ENCODE measurements at places on chromosomes 13 and 19.

- DNase-seq = peak; percentile 87
These were observed 186.2 kb downstream of the EFNB2 start for GRCh38 chr13:106349080-106349931.

DNA sequence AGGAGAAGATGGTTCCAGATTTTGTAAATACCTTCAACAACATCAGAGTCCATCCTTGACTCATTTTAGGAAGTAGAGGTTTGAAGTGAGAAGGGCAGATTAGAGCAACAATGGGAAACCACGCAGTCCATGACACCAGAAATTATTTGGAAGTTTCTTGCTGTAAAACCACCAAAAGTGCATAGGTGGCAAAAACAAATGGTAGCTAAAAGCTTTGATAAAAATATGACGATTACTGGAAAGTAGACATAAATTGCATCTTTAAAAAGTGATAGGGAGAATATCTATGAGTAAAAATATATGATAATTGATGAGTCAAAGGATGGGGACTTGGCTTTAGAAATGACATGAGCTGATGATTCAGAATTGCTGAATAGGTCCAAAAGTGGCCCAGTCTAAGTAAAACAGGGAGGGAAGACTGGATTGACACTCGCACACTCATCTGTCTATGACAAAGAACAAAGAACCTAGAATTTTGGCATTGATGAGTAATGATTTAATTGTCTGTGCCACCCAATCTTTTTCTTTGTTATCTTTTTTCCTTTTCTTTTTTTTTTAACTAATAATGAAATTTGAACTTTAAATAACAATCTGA lies 472.2 kb downstream of the MYO16 start:
- DNase-seq = no peak

- DNase-seq = no peak
These were observed 263.5 kb downstream of the FOXO1 start for GRCh38 chr13:40402931-40403431.

GRCh38 chr19:49272204-49272603 lies 52.8 kb downstream of the SLC6A16 start:
- no peak for DNase-seq

- no peak for DNase-seq
These were observed 113.5 kb downstream of the MYO16 start for GRCh38 chr13:108742701-108743451.

GRCh38 chr19:53424968-53425597 lies 6.7 kb upstream of the ZNF761 start:
- no peak for DNase-seq

GRCh38 chr19:40216777-40217026 lies 1.5 kb downstream of the TTC9B start:
- no peak for DNase-seq

DNA sequence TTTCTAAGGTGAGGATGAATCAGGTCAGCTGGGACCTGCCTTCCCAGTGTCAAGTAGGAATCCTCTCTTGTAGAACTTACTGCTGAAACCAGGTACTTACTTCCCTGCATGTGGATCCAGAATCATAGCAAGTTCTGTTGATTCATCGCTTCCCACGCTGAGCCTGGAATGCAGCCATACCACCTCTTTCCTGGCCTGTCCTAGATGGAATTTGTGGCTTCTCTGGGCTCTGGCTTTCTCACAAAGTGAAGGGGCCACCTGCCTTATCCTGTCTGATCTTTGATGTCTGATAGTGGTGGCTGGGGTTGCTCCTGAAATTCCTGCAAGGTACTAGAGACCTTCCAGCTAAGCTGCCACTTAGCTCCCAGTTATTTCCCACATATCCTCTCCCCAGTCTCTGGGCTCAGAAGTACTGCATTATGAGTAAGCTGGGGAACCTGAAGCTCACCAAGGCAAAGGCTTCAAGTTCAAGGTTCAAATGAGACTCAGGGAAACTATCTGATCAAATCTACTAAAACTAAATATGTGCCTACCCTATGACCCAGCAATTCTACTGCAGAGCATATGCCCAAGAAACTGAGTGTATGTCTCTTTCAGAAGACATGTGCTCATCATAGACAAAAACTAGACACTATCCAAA lies 103.5 kb downstream of the SUCLA2 start:
- no peak for DNase-seq

- DNase-seq = no peak
These were observed 58.7 kb upstream of the ALOX5AP start for GRCh38 chr13:30676672-30677071.

GRCh38 chr19:34366738-34367623 lies 2.0 kb downstream of the GPI start:
- no peak for DNase-seq

DNA sequence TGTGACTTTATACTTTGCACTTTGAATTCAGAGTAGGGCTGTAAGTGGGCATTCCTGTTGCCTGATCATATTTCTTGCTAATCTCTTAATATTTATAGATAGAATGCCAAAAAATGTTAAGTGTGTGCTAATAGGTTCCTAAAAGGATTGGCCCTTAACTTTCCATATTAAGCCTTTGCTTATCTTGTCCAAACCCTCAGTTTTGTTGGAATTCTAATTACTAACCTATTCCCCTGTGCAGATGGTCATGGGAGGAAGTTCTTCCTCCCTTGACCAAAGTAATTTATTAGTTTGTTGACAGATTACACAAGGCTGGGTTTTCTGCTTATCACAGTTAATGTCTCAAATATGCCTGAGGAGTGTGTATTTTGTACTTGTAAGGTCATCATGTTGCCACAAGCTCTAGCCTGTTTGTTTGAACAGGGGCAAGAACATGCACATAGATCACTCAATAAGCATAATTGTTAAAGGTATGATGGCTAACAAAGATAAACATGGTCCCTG lies 541.1 kb upstream of the SPRY2 start:
- peak; percentile 77 for DNase-seq

DNA sequence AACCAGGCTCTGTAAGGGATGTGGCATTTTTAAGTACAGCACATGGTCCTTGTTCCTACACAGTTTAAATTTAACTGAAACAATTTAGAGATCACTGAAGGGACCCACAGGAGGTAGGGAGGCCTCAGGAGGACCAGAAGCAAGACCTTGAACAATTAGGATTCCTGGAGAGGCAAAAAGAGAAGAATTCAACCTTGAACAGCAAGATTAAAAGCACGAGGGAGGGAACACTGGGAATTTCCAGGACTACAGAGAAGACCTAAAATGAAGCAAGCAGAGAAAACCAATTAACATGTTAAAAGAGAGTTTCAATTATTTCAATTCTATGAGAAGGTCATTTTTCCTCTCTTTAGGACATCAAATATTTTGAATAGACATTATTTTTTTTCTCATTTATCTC lies 160.3 kb downstream of the KCTD12 start:
- DNase-seq = no peak

DNA sequence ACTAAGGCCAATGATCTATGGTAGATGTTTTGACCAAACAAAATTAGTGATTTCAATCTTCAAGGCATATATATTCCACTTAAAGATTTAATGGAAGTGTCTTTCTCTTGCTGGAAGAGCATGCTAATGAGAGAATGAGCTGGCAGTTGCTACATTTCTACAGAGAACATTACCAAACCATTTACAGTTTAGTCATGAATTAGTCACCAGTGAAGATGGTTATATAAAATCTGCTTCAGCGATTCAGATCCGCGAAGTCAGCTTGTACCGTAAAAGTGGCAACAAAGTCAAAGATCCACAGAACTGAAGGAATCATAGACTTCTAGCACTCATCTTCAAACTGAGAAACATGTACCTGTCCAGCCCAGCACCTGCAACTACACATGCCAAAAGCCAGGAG lies 156.3 kb downstream of the SLITRK5 start:
- no peak for DNase-seq

DNA sequence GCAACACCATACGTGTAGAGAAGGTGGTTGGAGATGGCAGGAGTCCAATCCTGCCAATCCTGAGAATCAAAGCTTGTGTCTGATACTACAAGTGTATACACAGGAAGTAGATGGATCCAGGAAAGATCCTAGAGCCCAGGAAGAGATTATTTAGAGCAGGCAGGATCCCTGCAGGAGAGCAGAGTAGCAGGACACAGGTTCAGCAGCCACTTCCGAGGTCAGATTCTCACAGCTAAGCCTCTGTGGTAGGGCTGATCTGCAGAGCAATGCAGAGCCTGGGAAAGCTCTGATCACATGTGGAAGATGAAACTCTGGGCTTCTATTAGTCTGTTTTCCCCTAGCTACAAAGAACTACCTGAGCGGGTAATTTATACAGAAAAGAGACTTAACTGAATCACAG lies 28.5 kb upstream of the ZNF331 start:
- no peak for DNase-seq

DNA sequence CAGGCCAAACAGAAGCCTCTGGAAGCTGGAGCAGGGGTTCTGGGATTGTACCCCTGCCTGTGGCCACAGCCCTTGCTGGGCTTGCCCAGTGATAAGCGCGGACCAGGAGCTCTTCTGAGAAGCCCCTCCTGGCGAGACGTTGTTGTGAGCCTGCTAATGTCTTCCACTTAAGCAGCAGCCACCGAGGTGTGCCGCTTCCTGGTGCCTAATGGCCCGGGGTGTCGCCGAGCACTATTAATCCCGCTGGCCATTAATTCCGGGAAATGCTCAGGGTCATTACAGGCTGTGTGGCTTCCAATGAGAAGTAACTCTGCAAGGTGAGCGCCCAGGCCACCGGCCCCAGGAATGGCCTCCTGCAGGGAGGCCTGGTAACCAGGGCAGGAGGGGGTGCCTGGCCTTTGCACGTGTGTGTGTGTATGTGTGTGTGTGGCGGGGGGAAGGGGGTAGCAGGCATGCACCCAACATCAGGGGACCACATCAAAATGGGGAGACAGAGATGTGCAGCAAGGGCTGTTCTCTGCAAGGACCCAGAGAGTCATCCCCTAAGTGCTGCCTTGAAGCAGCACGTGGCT lies 175.0 kb downstream of the URI1 start:
- DNase-seq = no peak

GRCh38 chr19:15971224-15971780 lies 22.5 kb downstream of the OR10H4 start:
- no peak for DNase-seq

- no peak for DNase-seq
These were observed 1440.3 kb downstream of the PCDH9 start for GRCh38 chr13:65789815-65790214.

DNA sequence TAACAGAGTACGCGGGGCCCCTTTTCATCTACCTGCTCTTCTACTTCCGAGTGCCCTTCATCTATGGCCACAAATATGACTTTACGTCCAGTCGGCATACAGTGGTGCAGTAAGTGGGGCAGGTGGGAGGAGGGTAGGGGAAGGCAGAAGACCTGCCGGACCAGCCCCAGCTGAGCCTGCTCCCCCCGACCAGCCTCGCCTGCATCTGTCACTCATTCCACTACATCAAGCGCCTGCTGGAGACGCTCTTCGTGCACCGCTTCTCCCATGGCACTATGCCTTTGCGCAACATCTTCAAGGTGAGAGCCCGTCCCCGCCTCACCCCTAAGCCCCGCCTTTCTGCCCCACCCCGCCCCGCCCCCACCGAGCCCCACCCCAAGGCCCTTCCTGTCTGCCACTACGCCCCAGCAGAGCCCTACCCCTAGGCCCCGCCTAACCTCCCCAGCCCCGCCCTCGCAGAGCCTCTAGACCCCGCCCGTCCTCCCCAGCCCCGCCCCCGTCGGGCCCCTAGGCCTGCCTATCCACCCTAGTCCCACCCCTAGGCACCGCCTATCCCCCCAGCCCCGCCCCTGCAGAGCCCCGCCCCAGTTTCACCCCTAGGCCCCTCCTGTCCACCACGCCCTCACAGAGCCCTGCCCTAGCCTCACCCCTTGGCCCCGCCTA lies 7.7 kb downstream of the NDUFB7 start:
- no peak for DNase-seq

DNA sequence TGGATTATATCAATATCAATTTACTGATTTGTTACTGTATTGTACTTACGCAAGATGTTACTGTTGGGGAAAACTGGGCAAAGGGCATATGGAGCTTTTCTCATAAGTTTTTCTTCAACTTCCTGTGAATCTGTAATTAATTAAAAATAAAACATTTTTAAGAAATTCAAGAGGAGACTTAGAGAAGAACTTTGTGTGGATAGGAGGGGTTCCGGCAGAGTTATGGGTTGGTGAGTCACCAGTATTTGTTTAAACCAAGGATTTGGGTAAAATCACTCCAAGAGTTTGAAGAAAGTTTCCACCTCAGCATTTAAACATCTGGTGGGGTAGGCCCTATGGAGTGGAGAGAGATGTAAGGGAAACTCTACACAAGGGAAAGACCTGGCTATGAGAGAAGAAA lies 379.6 kb downstream of the TSHZ3 start:
- DNase-seq = no peak

GRCh38 chr19:55703790-55704215 lies 28.8 kb downstream of the EPN1 start:
- no peak for DNase-seq

DNA sequence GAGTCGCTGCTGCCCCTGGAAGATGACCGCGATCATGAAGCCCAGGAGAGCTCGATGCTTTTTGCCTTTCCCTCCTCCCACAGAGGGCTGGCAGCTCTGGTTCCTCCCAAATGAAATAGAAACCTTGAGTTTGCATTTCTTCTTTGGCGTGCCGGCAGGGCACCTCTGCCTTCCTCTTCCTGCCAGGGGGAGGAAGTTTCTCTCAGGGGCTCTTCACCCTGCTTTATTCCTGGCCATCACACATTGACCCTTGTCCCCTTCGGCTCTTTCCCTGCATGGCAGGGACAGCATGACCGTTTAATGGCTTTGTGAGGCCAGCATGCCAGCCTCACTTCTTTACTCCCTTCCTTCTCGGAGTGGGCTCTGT lies 47.9 kb downstream of the ACTN4 start:
- no peak for DNase-seq

DNA sequence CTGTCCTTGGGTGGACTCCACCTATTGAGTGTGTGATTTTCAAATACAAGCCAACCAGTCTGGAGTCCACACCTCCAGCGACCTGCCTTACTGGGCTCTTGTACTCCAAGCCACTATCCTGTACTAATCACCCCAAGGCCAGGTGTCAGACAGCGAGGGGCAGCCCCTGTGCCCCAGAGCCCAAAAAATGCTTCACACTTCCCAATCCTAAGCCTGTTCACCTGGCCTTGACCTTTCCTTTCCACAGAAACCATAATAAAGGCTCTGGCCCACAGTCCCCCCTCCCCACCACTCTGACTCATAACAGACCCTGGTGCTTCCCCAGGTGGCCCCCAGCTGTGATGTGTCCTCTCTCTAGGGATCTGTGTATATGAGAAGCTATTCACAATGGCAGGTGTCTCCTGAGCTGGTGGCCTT lies 3.9 kb downstream of the CD209 start:
- DNase-seq = no peak

DNA sequence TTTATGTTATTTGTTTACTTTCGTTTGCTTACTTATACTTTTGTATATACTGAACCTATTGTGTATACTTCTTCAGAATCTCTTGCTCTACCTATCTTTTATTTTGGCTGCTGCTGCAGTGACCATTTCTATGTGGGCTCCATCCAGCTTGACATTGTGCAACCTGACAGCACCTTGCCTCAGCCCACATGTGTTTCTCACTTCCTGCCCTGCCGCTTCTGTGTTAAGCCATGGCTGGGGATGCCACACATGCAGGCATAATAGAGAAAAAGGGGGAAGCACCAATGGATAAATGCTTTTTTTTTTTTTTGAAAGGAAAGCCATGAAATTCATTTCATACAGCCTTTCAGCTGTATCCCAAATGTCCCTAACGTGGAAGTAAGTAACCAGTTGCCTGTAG lies 147.6 kb downstream of the RBM26 start:
- no peak for DNase-seq

GRCh38 chr19:13100841-13101589 lies 1.6 kb downstream of the LYL1 start:
- no peak for DNase-seq

- no peak for DNase-seq
These were observed 46.3 kb downstream of the BRD4 start for GRCh38 chr19:15285896-15286591.

- no peak for DNase-seq
These were observed 762 bp downstream of the KANK3 start for GRCh38 chr19:8342316-8342683.
